Spinal cord (tissue), 10 donors: ENCODE measurements at places on chromosomes 11 and 22. TPM values are rescaled to one million over a fixed set of nuclear protein-coding genes. Genes with fewer than 3 reads are reported as not detected.

DNA sequence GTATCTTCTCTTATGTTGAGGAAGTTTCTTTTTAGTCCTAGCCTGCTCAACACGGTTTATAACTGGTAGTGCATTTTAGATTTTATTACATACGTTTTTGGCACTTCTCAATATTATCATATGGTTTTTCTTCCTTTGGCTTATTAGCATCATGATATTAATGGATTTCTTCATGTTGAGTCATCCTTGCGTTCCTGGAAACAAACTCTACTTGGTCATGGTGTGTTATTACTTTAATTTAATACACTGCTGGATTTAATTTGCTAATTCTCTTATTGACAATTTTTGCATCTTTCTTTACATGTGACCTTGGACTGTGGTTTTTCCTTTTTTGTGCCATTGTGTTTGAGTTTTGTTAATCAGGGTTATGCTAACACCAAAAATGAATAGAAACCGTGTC, 20.5 kb downstream of the IGF2 start:
- peaks cover 7% of the 10 kb centered on the region for H3K4me1 ChIP-seq
- no peak for DNase-seq
- H3K27ac ChIP-seq: no peak overlapping the region
- no peak overlapping the region for H3K4me3 ChIP-seq
- no peaks in the 10 kb centered on the region for H3K36me3 ChIP-seq

- H3K27me3 ChIP-seq: no peaks in the 10 kb centered on the region
- peaks cover 72% of the 10 kb centered on the region for H3K4me1 ChIP-seq
- DNase-seq: no peak
- no peak overlapping the region for H3K4me3 ChIP-seq
These were observed 2.0 kb downstream of the ZNHIT2 start for GRCh38 chr11:65115361-65116082.

DNA sequence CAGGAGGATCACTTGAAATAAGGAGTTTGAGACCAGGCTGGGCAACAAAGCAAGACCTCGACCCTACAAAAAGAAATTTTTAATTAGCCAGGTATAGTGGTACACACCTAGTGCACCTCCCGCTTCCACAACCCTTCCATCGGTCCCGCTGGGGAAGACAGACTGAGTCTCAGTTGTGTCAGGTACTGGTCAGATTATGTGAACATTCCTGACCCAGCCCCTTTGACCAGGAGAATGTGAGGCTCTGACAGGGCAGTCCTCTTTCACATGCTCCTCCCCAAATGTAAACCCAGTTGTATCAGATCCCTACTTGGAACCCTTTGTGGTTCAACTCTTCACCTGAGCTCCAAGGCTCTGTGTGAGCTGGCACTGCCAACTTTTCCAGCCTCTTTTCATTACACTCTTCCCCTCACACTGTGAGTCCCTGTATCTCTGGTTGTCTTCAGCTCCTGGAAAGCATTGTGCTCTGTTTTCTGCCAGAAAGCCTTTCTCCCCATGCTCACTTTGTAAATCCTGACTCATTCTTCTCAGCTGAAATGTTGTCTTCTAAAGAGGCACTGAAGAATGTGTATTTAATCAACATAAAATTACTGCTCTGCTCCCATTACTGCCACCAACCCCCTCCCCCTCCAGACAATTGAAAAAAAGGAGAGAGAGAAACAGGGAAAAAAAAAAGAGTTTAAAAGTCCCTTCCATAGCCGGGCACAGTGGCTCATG, 2.1 kb upstream of the TTLL12 start:
- no peaks in the 10 kb centered on the region for H3K27me3 ChIP-seq
- no peak overlapping the region for H3K27ac ChIP-seq
- H3K36me3 ChIP-seq: peaks cover 3% of the 10 kb centered on the region
- H3K4me3 ChIP-seq: no peak overlapping the region

GRCh38 chr22:35334004-35334403, 34.3 kb downstream of the TOM1 start:
- no peaks in the 10 kb centered on the region for H3K27me3 ChIP-seq
- H3K4me1 ChIP-seq: no peaks in the 10 kb centered on the region
- H3K27ac ChIP-seq: no peak overlapping the region
- peaks cover 87% of the 10 kb centered on the region for H3K36me3 ChIP-seq
- no peak for DNase-seq
- no peak overlapping the region for H3K4me3 ChIP-seq

DNA sequence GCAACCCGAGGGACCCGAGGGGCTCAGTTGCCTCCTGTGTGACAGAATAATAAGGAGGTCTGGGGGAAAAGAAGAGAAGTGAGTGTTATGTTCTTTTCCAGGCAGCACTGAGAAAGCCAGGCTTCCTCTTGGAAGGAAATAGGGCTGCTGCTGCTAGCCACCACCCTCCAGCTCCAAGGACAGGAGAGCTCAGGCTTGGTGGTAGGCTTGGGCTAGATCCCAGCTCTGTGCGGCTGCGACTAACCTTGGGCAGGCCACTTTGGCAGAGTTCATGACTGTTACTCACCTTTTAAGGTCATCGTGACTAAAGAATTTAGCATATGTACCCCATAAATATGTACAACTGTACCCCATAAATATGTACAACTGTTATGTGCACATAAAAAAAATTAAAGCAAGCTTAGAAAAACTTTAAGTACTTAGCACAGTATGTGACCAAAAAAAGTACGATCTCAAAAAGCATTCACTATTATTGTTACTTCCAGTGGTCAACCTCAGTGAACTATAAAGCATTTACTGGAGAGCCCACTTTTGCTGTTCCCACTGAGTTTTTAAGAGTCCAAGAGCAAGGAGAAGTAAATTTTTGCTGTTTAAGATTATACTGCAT, 124.7 kb upstream of the POU2AF2 start:
- H3K27ac ChIP-seq: peak overlapping the region; percentile 57
- H3K4me1 ChIP-seq: peaks cover 4% of the 10 kb centered on the region
- H3K27me3 ChIP-seq: no peaks in the 10 kb centered on the region
- DNase-seq: no peak

GRCh38 chr11:63504933-63505586, 824 bp upstream of the LGALS12 start:
- no peak for DNase-seq
- H3K27me3 ChIP-seq: no peaks in the 10 kb centered on the region
- peaks cover 4% of the 10 kb centered on the region for H3K4me1 ChIP-seq
- H3K27ac ChIP-seq: no peak overlapping the region
- no peaks in the 10 kb centered on the region for H3K36me3 ChIP-seq

DNA sequence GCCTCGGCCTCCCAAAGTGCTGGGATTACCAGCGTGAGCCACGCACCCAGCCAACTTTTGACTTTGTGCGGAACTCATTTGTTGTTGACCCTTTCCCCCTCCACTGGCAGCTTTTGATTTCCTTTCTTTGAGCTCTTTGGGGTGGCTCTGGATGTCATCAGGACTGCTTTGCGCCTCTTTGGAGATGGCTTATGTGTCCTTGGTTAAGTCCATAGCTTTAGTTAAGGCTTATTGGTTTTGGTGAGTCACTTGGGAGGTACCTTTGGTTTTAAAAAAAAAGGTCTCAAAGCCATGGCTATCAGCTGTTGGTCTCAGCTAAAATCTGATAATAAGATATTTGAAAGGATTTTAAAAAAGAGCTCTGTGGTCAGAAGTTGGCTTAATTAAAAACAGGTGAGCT, 5.1 kb upstream of the ARSA start:
- H3K4me1 ChIP-seq: peaks cover 15% of the 10 kb centered on the region
- H3K4me3 ChIP-seq: no peak overlapping the region
- no peak overlapping the region for H3K27ac ChIP-seq
- H3K36me3 ChIP-seq: peaks cover 4% of the 10 kb centered on the region
- H3K27me3 ChIP-seq: no peaks in the 10 kb centered on the region
- DNase-seq: no peak

DNA sequence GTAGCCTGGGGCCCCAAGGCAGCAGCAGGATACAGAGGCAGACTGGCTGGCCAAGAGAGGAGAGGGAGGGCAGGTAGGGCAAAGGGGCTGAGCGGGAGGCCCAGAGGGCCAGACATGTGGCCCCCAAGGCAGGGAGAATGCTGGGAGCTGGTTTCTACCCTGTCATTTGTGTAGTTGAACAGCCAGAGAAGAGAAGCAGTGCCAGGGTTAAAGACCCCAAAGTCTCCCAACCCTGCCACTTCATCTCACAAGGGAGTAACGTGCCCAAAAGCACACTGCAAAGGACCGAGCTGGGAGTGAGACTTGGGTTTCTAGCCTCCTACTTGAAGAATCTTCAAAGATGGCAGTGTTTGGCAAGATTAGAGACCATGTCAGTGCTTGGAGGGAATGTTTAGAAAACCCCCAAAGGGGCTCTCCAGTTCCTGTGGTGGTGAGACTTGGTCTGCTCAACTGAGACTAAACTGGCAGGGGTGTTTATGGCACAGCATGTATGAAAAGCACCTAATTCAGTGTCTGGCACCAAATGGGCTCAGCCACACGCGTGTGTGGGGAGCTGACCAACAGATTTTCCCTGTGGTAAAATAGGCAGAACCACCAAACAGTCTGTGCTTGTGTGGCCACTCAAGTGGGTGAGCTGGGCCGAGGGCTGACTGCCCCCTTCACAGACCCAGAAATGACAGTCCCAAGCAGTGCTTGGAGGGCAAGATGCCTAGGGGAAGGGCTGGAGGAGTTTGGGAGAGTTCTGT, 68.2 kb upstream of the CLTCL1 start:
- H3K27ac ChIP-seq: no peak overlapping the region
- H3K4me3 ChIP-seq: no peak overlapping the region
- DNase-seq: no peak
- H3K36me3 ChIP-seq: peaks cover 79% of the 10 kb centered on the region

- no peak for DNase-seq
- no peaks in the 10 kb centered on the region for H3K27me3 ChIP-seq
- no peak overlapping the region for H3K4me3 ChIP-seq
- H3K4me1 ChIP-seq: peaks cover 25% of the 10 kb centered on the region
These were observed 7.4 kb downstream of the B4GALNT4 start for GRCh38 chr11:376531-377173.

- H3K27me3 ChIP-seq: peaks cover 68% of the 10 kb centered on the region
- peak overlapping the region; percentile 62 for H3K4me3 ChIP-seq
- peak overlapping the region; percentile 82 for H3K27ac ChIP-seq
- DNase-seq: no peak
These were observed 125.7 kb upstream of the C11orf58 start for GRCh38 chr11:16612566-16613261.

- no peaks in the 10 kb centered on the region for H3K27me3 ChIP-seq
- H3K27ac ChIP-seq: no peak overlapping the region
- no peaks in the 10 kb centered on the region for H3K36me3 ChIP-seq
- H3K4me1 ChIP-seq: no peaks in the 10 kb centered on the region
- DNase-seq: no peak
These were observed 884.7 kb downstream of the TBC1D22A start for GRCh38 chr22:47647181-47647580.

DNA sequence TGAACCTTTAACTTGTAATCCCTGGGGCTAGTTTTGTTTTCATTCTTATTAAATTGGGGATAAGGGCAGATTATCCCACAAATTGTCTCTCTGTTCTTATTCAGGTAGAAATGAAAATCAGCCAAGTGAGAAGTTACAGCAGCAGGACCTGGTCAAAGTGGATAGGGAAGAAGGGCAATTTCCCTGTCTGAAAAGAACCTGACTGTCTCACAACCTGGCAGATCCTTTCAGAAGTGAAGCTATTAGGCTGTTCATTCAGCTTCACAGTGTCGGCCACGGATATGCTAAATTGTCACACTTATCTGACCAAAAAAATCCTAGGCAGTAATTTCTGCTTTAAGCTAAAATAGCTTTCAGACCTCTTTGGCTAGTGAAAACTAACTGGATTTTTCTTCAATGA, 712.6 kb upstream of the ANO5 start:
- H3K36me3 ChIP-seq: no peaks in the 10 kb centered on the region
- no peak for DNase-seq
- H3K27ac ChIP-seq: no peak overlapping the region
- H3K4me3 ChIP-seq: no peak overlapping the region
- H3K4me1 ChIP-seq: no peaks in the 10 kb centered on the region

DNA sequence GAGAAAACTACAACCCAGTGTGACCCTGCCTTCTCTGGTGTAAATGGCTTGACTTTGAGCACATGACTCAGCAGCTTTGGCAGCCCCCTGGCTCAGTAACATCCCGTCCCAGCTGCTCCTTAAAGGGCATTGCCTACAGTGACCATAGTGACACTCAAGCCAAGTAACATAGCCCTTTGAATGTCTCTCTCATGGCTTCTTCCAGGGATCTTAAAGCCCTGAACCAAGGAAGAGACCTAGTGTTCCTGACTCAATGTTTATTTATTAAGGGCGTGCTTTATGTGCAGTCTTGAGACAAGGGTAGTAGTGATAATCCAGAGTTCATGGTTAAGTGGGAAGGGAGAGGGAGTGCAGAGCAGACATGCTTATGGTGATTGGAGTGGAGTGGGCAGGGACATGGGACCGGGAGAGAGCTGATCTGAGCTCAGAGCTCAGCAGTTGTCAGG, 125.7 kb downstream of the PARVA start:
- no peak for DNase-seq
- no peak overlapping the region for H3K27ac ChIP-seq

GRCh38 chr11:118200497-118200896, 24.1 kb upstream of the SCN2B start:
- H3K4me3 ChIP-seq: no peak overlapping the region
- peaks cover 3% of the 10 kb centered on the region for H3K27me3 ChIP-seq
- peaks cover 4% of the 10 kb centered on the region for H3K4me1 ChIP-seq
- DNase-seq: no peak

DNA sequence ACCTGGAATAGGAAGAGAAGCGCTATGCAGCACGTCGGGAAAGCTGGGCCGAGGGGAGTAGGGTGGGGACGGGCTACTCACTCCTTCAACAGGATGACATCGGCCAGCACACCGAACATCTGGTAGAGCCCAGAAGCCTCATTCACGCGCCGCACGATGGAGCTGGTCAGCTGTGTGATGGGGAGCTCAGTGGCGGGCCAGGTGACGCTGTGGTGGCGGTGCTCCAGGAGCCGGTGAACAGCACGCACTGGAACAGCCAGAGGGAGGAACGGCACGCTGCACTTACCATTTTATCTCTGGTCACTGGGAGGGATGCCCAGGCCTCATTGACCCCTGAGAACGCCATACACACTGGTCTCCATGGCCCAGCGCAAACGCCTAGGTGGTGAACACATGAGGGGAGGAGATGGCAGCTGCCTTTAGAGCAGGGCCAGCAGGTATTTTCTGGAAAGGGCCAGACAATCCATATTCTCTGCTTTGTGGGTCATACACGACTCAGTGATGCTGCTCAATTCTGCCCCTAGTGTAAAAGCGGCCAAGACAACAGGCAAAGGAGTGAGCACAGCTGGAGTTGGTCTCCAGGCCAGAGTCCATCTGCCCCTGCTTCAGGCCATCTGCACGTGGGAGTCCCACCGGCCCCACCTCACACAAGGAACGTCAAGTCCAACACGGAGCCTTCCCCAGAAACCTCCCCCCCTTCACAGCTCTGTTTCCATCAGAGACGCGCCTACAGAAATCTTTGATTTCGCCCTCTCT, 8.8 kb downstream of the FOXRED2 start:
- no peak overlapping the region for H3K4me3 ChIP-seq
- no peak overlapping the region for H3K27ac ChIP-seq
- H3K36me3 ChIP-seq: peaks cover 85% of the 10 kb centered on the region
- no peak for DNase-seq
- H3K27me3 ChIP-seq: no peaks in the 10 kb centered on the region

The SAA1 gene
- not detected for polyA plus RNA-seq

The LMO2 gene
- 52.5 TPM for polyA plus RNA-seq

The OR52N4 gene
- not detected for polyA plus RNA-seq

The NAV2 gene
- 37.2 TPM for polyA plus RNA-seq

The SHISAL1 gene
- polyA plus RNA-seq: 17.0 TPM

The RFPL3 gene
- 0.38 TPM for polyA plus RNA-seq

The PRSS23 gene
- 21.0 TPM for polyA plus RNA-seq

The LMO1 gene
- polyA plus RNA-seq: 8.7 TPM

The ADAMTS15 gene
- 13.5 TPM for polyA plus RNA-seq

The MPEG1 gene
- polyA plus RNA-seq: 4.5 TPM
